ENCODE measurements at places on chromosomes 3 and 15.

GRCh38 chr15:58678683-58679082, 70.8 kb downstream of the ADAM10 start:
- no peak for DNase-seq

GRCh38 chr3:104687362-104687761, 679.3 kb upstream of the ALCAM start:
- DNase-seq: no peak

GRCh38 chr3:43426388-43426787, 140.0 kb downstream of the SNRK start:
- no peak for DNase-seq

DNA sequence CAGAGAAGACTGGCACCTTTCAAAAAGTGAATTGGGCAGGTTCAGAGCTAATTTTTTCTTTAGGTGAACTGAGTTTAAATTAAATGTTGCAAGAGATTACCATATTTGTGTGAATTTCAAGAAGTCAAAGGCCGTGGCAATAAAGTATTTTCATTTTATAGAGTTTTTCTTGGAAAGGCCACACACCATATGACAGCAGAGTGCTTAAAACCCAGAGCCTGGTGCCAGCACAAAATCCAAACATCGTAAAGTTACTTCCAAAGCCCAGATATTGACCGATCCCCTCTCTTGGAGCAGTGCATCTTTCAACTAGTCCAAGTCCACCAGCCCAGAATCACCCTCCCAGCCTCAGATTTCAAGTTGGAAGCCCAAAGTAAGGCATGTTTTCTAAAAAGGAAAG, 164.5 kb downstream of the VGLL4 start:
- DNase-seq: no peak

GRCh38 chr3:58173029-58173668, 37.6 kb downstream of the DNASE1L3 start:
- no peak for DNase-seq

GRCh38 chr15:41079717-41080116, 36.4 kb downstream of the INO80 start:
- no peak for DNase-seq

DNA sequence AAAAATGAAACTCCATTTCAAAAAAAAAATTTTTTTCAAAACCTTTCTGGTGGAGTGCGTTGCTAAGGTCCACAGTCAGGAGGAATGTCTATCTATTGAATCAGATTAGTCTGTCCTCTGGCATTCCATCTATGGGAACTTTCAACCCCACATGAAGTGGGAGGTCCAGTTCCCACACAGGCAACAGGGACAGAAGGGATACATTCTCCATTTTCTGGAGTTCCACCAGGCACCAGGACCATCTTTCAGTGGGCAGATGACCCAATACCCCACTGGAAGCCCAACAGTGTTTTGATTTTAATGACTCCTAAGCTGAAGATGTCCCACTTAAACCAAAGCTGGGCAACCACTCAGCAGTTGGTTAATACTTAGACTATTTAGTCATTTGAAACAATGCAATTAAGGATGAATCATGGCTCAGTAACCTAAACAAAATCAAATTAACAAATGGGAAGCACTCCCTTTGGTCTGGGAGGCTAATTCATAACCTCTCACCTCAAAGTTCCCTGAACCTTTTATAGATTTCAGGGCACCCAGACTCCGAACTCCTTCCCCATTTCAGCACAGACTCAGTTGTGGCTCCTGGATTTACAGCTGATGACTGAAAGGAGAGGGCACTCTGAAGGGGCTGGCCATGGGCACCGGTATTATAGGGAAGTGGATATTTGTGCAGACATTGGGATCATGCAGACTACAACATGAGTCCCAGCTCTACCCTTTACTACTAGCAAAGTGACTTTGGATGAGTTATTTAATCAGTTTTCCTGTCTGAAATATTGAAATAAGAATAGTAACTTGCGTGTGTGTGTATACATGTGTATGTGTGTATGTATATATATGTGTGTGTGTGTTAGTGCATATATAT, 264.3 kb upstream of the LRTM1 start:
- DNase-seq: no peak

- DNase-seq: no peak
Measured at GRCh38 chr3:124636101-124636862, 94.0 kb upstream of the UMPS start.

- no peak for DNase-seq
Measured at GRCh38 chr3:162354356-162354755, 857.7 kb downstream of the OTOL1 start.

DNA sequence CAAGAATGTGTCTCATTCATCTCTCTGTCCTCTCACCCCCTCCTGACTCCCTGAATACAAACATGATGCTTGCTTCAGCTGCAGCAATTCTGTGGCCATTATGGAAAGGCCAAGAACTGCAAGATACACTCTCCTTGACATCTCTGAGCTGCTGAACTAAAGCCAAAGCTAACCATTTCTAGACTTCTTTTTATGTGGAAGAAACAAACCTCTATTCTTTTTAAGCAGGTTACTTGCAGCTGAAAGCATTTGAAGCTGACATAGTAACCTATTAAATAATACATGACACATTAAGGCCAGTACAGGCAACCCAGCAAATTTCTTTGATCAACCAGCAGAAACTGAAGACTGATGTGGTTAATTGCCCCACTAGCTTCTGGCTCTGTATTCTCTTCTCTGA, 17.5 kb downstream of the FHIT start:
- no peak for DNase-seq

GRCh38 chr15:61697796-61698195, 362.5 kb downstream of the VPS13C start:
- no peak for DNase-seq

GRCh38 chr3:76624164-76624563, 415.7 kb upstream of the ROBO2 start:
- DNase-seq: no peak

DNA sequence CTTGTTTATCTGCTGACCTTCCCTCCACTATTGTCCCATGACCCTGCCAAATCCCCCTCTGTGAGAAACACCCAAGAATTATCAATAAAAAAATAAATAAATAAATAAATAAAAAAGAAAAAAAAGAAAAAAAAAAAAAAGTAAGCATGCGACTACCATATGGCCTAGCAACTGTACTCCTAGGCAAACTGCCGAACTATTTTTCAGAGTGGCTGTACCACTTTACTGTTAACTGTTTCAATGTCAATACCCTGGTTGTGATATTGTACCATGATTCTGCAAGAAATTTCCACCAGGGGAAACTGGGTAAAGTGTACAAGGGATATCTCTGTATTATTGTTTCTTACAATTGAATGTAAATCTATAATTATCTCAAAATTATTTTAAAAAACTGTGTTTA, 41.3 kb upstream of the MAP4 start:
- no peak for DNase-seq

GRCh38 chr15:59059076-59059597, 45.8 kb upstream of the CCNB2 start:
- DNase-seq: no peak

DNA sequence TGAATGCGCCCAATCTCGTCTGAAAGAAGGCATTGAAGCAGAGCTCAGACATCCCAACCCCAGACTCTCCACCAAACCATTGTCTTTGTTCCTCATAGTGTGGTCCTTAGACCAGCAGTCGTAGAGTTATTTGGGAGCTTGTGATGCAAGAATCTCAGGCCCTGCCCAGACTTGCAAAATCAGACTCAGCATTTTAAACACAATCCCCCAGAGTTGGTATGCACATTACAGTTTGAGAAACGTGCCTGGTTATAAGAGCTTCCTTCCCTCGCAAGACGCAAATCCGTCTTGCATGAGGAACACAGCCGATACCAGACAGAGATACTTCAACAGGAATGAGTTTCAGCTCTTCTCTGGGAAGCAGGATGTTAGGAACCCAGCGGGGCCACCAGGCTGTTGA, 38.9 kb upstream of the IREB2 start:
- DNase-seq: no peak

DNA sequence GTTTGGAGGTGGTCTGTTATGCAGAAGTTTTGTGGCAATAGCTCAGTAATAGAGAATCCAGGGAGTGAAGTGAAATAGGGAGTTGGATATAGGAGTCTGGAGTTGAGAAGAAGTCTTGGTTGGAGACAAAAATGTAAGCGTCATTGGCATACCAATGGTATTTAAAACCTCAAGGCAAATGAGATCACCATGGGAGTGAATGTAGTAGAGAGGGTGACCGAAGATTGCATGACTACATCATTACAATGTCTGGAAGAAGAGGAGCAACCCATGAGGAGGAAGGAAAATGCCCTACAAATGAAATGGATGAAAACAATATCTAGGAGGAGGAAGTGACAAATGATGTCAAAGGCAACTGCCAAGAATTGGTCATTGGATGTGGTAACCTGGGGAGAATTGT, 54.4 kb downstream of the CNTN4 start:
- no peak for DNase-seq

DNA sequence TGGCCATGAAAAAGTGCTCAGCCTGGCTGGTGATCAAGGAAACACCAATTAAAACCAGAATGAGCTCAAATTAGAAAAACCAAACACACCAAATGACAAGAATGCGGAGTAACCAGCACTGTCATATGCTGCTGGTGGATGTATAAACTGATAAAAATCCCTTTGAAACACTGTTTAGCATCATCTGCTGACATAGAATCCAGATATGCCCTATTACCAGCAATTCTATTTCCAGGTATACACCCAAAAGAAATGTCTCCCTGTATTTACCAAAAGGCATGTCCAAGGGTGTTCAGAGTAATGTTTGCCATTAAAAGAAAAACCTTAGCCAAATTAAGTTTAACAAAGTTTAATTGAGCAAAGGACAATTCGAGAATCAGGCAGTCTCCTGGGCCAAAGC, 138.6 kb downstream of the FMN1 start:
- DNase-seq: no peak

- DNase-seq: no peak
Measured at GRCh38 chr15:38521316-38521715, 43.3 kb downstream of the RASGRP1 start.

DNA sequence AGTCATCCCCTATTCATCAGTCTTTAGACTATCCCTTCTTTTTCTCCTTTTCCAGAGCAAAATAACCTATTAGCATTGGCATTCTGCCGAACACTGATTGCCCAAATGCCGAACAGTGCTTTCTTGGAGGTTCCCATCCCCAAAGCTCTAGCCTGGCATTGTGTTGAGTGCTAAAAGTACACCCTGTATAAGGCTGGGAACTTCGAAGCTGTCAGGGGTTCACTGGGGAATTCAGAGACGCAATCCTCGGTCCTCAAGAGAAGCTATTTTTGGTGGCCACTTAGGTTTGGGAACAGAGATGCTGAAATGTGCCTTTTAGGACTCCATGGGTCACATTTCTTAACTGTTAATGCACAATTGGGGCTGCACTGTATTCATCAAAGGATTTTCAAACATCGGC, 8.4 kb downstream of the FRMD5 start:
- no peak for DNase-seq

DNA sequence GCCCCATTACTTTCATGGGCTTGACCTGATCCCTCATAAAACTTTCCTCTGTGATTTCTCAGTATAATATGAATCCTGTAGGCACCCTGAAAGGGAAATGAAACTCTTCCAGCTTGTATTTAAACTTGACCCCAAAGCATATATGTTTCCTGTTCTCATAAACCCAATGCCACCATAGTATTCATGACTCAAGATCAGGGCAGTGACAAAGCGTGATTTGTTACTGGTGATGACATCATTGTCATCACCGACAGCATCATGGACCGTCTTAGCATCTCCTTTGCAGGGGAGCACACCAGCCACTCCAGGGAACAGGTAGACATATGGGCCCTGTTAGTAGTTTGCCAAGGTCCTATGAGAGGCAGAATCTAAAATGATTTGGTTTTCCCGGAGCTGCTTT, 741.2 kb downstream of the NR2F2 start:
- no peak for DNase-seq

GRCh38 chr15:90270502-90271150, 5.2 kb downstream of the NGRN start:
- DNase-seq: no peak

- no peak for DNase-seq
Measured at GRCh38 chr3:59663076-59663850, 613.4 kb upstream of the CFAP20DC start.

DNA sequence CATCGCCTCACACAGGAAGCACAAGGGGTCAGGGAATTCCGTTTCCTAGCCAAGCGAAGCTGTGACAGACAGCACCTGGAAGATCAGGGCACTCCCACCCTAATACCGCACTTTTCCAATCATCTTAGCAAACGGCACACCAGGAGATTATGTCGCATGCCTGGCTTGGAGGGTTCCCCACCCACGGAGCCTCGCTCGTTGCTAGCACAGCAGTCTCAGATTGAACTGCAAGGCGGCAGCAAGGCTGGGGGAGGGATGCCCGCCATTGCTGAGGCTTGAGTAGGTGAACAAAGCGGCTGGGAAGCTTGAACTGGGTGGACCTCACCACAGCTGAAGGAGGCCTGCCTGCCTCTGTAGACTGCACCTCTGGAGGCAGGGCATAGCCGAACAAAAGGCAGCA, 384.8 kb downstream of the CNTN6 start:
- no peak for DNase-seq

- no peak for DNase-seq
Measured at GRCh38 chr3:54712539-54712938, 215.3 kb downstream of the LRTM1 start.

- DNase-seq: no peak
Measured at GRCh38 chr3:105448338-105448982, 81.8 kb downstream of the ALCAM start.

- DNase-seq: no peak
Measured at GRCh38 chr15:72474466-72474911, 359 bp downstream of the ARIH1 start.

GRCh38 chr3:47339951-47340350, 40.9 kb upstream of the PTPN23 start:
- no peak for DNase-seq

DNA sequence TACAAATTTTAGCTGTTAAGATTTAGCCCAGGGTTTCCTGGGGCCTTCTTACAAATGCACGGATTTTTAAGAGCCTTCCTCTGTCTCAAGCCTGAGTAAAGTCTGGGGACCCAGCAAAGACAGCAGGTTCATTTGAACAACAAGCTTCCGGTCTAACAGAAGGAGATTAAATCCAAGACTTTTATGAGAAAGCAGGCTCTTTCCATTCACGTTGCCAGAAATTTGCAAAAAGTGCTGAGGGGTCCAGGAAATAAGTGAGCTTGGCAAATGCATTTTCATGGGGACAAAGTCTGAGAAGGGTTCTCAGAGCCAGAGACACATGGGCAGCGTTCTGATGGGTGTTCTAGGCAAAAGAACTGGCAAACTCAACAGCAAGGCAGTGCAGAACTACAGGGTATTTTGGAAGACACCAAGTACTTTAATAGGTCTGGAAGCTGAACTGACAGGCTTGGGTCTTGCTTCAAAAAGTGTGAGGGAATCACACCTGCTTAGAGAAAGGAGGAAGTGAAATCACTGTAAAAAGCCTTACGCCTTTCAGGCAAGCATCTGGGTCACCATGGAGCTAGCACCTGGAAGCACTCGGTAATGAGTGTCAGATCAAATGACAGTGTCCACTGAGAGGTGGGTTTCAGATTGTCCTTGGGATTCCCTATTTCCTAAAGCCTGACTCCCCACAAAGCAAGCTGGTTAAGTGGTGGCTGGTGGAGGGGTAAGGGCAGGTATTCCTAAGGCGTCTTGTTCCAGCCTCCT, 115.8 kb upstream of the ARHGEF3 start:
- no peak for DNase-seq

Measured in stimulated activated CD4-positive, alpha-beta T cell treated with anti-CD3 and anti-CD28 coated beads, Interleukin-12 subunit alpha, Interleukin-12 subunit beta, amount 100 ng/mL, for 4 hours (primary cell).